ENCODE measurements at places on chromosomes 6 and 20.

DNA sequence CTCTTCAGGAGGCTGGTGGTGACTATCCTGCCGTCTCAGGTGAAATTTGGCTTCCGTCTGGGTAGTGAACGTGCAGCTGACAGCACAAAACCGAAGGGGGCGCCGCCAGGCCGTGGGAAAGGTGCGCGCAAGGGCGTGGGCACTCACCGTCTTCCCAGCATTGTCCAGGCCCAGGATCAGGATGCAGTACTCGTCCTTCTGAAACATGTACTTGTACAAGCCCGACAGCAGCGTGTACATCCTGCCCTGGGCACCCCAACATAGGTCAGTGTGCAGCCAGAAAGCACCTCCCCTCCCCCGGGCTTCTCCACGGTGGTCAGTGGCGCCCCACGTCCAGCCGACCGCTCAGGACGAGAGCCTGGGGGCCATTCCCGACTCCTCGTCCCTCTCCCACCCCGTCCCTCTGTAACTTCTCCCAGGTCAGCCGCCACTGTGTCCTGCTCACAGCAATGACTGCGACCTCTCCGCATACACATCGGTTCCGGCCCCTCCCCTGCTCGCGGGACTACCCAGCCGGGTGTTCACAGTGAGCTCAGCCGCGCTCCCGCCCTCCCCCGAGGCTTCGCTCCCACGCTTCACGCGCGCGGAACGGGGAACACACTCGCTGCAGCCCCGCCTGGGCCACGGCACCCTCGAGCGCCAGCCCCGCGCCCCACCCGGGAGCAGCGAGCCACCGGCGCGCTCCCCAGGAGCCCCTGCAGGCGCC, 771 bp downstream of the ARFRP1 start:
- DNase-seq = no peak

DNA sequence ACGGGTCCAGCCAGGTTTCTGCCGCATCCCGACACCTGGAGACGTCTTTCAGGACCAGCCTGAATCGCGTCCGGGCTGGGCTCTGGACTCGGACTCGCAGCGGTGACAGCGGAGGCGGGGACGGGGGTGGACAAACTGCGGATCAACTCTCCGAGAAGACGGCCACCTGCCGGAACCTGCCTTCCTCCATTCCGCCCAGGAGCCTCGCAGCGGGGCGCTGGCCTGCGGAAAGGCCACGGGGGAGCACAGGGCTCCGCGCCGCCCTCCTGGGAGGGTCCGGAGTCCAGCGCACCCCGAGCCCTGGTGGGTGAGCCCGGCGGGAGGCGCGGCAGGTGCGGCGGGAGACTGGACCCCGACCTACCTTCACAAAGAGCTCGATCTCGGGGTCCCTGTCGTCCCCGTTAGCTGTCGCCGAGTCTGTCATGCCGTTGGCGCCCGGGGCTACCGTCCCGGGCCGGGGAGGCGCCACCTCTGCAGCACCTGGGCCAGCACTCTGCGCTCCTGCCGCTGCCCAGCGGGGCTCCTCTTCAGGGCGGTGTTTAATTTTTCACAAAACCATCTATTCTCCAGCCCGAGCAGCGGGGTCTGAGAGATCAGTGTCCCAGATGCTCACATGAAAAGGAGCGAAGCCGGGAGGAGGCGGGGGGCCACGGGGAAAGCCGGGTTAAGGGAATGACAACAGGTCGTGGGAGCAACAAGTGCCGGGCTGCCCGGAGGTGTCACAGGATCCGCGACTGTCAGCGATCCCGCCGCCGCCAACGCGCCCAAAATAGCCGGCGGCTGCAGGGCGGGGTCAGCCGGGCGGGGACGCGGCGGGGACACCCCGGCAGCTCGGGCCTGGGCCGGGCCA, at the start of gene CLIC5:
TSS of gene CLIC5 (minus strand) at position 742 of the 850 bp plus-strand sequence. CDS start at position 424, 318 bp downstream.
- no peak for DNase-seq

DNA sequence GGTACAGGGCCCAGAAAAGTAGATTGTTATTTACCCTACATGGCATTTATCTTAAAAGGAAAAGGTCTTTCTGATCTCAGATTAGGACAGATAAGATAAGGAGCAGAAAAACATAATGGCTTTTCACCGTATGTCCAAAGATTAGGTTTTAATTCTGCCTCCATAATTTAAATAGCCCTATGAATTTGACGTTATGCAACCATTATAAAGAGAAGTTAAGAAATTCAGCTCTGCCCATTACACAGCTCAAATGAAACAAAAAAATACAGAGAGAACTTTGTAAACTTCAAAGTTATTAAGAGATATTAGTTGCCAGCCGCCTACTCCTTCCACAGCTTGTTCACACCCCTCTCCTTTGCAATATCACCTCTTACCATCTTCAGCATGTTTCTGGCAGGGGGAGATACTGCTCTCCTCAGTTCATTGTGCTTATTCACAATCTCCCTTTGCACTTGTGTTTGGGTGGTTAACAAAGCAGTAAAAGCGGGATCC, 8.1 kb downstream of the CRISP3 start:
- DNase-seq = no peak

- DNase-seq = no peak
Observed at GRCh38 chr6:16719488-16719887, 41.8 kb downstream of the ATXN1 start.

DNA sequence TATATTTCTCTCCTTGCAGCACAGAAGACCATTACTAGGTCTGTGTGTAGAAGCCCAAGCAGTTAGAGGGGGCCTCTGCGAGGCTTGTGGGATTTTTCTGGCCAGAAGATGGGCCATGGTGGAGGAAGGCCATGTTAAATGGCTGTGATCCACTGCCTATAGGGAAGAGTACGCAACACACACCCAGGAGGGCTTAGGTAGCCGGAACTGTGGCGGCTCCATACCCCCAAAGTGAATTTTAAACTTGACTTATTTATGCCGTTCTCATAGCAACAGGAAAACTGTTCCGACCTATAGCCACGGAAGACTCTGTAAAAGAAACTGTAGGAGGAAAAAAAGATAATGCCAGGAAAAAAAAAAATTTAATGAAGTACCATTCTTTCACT, 69.5 kb downstream of the SLX4IP start:
- no peak for DNase-seq

DNA sequence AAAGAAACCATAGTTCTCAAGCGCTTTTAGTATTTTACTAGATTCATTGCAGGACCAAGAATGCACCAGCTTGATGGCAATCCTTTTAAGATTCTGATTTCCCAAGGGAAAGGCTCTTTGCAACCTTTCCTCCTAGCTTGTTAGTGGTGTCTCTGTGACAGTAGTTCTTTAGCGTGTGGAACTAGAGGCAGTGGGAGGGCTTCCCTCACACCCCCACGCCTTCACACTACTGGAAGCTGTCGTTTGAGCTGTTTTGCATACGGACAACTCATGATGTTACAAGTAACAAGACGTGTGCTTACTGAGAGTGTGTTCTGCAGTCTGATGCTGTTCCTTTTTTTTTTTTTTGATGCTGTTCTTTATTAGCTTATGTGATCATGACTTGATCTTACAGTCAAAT, 34.1 kb downstream of the EYA4 start:
- DNase-seq = no peak

GRCh38 chr6:167512696-167513375, 187.9 kb downstream of the TTLL2 start:
- DNase-seq = no peak

- DNase-seq = no peak
Observed at GRCh38 chr6:54107470-54108090, 3.7 kb upstream of the MLIP start.

- no peak for DNase-seq
Observed at GRCh38 chr20:24366336-24367004, 103.0 kb upstream of the SYNDIG1 start.
